ENCODE measurements at places on chromosomes 4 and X. TPM values are rescaled to one million over a fixed set of nuclear protein-coding genes. Genes with fewer than 3 reads are reported as not detected.

DNA sequence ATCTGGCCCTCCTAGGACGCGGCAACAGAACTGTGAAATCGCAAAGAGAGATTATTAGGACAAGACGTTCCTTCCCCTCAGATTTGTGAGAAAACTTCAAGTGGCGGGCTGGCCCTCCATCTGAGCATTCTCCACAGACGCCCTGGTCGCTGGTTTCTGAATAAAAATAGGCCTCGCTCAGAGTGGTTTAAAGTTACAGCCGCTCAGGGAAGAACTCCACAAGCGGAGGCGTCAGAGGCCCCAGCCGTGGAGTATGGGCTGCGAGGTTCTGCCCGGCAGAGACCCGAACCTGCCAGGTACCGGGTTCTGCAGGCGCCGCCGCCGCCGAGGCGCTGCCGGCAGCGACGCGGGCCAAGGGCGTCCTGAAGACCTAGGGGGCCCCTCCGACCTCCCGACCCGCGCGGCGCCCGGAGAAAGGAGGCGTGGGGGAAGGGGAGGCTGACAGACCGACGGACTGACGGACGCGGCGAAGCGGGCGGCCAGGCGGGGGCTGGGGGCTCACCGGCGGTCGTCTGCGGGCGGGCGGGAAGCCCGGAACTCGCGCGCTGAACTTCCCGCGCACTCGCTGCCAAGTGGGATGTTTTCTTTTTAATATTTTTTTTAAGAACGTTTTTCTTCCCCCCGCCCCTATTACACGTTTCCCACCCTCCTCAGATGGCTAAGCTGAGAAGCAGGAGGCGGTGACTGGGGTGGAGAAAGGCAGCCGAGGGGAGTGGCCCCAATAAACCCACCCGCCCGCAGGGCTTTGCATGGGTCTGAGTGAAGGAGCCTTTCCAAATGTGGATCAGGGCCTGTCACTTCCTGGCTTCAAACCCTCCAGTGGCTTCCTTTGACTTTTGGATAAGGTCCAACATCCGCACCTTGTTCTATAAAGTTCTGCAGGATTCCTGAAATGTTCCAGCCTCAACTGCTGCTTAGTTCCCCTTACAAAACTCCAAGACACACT, at the start of gene PABPC4L:
PABPC4L (minus strand) TSS at position 574 of the 946 bp plus-strand sequence. CDS start 770 bp downstream, outside the sequence.
- peak; percentile 68 for DNase-seq

Gene FNIP2
- total RNA-seq: 8.0 TPM

DNA sequence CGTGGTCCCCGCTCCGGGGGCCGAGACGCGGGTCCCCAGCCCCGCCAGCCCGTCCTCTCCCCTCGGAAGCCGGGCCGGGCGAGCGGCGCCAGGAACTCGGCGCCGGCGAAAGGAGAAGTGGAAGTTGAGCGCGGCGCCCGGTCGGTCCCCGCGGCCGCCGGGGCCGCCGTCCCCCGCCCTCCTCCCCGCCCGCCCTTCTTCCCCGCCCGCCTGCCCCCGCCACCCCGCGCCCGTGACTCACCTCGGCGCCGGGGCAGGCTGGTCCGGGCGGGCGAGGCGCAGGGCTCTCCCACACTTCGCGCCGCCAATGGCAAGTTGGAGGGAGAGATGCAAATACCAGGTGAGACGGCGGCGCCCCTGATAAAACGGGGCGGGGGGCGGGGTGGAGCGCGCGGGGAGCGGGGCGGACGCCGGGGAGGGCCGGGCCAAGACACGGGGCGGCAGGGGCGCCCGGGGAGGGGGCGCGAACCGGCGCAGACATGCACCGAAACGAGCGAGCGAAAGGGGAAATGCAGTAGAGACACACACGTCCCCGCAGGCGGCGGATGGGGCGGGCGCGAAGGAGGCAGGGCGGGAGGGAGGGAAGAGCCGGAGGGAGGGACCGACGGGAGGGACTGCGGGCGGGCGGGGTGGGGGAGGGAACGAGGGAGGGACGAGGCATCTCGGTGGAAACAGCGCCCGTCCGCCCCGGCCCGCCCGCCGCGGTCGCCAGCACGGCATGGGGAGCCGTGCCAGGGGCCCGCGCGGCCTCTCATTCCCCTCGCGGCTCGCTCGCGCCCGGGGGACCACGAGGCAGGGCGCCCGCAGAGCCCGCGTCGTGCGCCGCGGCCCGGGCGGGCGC, at the start of gene ELF4:
ELF4 (minus strand) TSS at position 119 of the 841 bp plus-strand sequence. CDS start 29,167 bp downstream, outside the sequence.
- no peak for DNase-seq

GRCh38 chr4:137180349-137180748, 351.9 kb downstream of the PCDH18 start:
- no peak for DNase-seq

DNA sequence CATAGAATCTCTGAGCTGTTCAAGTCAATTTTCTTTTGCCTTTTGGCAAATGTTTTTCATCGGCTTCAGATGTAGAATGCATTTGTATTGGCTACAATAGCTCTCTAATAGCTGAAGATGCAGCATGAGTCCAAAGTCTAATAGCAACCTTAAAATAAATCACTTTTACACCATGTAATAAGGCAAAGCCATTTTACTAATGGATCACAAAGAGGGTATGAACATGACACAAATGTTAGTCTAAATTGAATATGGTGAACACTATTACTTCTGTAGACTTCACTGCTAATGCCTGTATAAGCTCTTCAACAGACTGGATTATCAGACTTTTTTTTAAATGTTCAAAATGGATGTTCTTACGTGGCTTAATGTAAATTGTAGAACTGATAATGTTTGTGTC, 645.3 kb downstream of the TLL1 start:
- DNase-seq: no peak

DNA sequence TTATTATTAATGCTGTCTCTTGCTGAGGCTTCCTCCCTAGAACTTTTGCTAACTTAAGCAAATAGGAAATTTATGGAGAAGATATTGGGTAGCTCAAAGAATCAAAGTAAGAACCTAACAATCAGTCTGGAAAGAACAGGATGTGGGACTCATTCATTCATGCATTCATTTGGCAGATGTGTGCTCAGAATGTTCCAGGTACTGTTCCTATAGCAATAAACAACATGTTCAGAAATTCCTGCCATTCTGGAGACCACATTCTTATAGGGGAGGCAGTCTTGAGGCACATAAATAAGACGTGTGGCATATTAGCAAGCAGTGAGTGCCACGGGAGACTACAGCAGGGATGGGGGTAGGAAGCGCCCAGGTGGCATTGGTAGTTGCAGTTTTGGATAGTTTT, 5.0 kb downstream of the GRK4 start:
- no peak for DNase-seq

DNA sequence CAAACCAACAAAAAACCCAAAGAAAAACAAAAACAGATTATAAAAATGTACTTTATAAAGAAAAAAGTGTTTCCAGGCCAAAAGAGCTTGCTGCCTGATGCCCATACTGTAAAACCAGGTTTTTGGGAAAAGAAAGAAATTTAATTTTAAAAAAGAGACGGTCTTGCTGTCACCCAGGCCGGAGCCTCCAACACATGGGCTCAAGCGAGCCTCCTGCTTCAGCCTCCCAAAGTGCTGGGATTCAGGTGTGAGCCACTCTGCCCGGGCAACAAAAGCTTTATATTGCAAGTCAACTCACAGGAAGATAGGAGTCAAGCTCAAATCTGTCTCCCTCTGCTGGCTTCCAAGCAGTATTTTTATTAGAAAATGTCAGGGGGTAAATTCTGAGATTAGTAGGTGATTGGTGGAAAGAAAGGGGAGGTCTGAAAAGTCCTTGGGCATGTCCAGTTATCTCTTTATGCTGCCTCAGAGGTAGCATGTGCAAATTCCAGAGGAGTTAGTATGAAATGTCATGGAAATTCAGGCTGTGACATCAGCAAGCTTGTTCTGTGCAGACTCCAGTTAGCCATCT, 39.4 kb downstream of the MGST2 start:
- peak; percentile 22 for DNase-seq

GRCh38 chrX:10831716-10832502, 211.5 kb upstream of the MID1 start:
- no peak for DNase-seq

- no peak for DNase-seq
Measured at GRCh38 chr4:158885564-158885963, 116.7 kb downstream of the FNIP2 start.

GRCh38 chr4:153603835-153604234, 80.2 kb upstream of the TLR2 start:
- no peak for DNase-seq

DNA sequence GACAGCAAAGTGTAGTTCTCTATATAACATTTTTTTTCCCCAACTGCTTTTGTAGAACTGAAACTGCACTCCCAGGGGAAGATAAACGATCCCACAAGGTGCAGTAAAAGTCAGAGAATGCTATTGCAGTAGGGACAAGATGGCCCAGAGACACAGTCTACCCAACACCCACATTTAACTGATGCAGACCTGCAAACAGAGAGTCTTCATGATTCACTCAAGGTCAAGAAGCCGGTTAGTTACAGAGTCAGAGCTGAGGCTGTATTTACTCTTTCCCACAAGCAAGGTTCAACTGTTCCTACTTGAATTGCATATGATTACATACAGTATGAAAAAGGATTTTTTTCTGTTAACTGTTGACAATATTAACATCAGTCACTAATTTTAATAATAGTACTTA, 654.6 kb downstream of the IL1RAPL1 start:
- no peak for DNase-seq

GRCh38 chr4:73213916-73214653, 44.5 kb downstream of the ANKRD17 start:
- no peak for DNase-seq

Gene CSN2
- total RNA-seq: not detected

Gene CCDC158
- not detected for total RNA-seq

DNA sequence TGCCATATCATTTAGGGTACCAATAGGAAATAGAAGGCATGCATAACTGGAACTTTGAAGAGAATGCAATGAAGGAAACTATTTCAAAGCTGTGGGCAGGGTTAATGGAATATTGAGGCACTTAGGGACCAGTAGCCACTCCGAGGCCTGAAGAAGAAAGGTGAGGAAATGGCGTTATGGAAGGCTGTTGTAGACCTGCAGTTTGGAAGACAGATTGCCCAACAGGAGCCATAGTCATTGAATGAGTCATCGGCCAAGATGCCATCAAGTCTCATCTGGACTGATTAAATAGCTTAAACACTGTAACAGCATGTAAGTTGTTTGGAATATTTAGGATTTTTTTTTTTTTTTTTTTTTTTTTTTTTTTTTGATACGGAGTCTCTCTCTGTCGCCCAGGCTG, 11.6 kb downstream of the CXCL13 start:
- DNase-seq: peak; percentile 62

DNA sequence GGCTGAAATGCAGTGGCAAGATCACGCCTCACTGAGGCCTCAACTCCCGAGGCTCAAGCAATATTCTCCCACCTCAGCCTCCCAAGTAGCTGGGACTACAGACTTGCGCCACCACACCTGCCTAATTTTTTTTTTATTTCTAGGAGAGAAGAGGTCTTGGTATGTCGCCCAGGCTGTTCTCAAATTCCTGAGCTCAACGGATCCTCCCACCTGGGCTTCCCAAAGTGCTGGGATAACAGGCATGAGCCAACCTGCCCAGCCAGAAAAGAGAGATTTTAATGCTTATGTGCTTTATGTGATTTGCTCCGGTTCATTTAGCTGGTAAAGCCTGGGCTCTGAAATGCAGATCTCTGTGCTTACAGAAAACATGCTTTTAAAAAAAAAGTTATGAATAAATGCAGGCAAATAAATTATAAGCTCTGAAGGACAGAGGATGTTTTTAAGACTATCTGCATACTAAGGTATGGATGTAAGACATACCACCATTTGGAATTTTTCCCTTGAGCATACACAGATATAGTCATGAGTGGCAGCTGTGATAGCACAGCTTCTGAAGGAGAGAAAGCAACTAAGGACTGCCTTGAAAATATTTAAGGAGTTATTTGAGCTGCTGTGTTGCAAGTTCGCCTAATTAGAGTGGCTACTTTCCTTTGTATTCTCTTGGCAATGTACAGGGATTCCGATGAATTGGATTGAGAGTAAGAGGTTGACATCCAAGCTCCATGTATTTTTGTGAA, 13.8 kb downstream of the GUCY1B1 start:
- DNase-seq: no peak

DNA sequence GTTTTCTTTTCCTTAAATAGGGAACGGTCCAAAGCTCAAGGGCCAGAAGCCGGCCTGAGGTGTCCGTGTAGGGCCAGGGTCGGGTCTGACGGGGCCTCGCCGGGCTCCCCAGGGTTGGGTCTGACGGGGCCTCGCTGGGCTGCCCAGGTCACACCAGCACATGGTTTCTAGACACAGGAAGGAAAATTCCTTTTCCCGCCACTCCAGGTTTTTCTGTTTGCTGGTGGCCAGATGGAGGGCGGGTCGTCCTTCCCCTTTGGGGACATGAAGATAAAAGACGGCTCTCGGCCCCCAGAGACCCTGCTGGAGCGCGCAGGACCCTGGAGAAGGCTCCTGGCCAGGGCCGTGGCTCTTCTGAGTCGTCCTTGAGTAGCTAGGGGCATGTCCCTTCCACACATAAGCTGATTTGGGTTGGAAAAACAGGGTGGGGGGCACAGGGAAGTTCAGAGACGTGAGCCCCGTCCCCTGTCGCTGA, 35.1 kb downstream of the PIGG start:
- DNase-seq: no peak

DNA sequence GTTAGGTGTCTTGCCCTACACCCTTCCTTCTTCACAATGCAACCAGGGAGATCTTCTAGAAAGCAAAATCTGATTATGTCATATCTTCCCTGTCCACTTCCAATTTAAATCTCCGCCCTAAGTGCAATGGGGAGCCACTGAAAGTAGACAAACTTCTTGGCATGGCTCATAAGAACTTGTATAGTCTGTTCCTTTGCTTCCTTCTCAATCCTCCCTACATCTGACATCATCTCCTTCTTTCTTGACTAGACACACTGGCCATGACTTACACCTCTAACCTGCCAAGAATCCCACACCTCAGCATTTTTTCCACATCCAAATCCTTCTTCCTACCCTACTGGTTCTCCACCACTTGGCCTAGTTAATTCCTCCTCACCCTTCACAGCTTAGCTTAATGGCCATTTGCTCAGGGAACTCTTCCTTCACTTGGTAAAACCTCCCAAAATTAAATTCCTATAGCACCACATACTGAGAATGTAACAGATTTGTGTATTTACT, 55.1 kb downstream of the NCAPG start:
- no peak for DNase-seq

DNA sequence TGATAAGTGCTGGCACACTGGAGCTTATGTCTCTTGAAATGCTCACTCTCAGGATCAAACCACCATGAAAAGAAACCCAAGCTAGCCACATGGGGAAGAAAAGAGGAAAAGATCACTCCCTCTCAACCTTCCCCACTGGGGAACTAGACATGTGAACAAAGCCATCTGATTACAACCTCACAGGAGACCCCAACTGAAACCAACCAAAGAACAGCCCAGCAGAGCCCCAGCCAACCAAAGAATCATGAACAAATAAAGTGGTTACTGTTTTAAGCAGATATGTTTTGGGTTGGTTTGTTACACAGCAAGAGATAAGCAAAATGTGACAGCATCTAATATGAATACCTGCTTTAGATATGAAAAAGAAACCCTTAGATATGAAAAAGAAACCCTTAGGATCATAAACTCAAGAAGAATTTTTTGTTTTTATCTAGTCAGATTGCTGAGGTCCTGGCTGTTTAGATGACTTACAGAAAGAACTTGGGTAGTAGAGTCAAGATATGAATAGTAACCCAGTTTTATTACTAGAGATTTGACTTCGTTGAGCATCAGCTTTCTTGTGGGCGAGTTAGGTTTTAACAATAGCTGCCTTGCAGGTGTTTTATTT, 23.7 kb upstream of the TLR7 start:
- no peak for DNase-seq

Measured in A172 (cell line).